ENCODE measurements at places on chromosomes 13 and 19.
A peak's percentile ranks its signal among the peaks of the same experiment; 100 is the strongest.

- DNase-seq = no peak
Measured at GRCh38 chr13:36965767-36966166, 33.4 kb downstream of the ALG5 start.

DNA sequence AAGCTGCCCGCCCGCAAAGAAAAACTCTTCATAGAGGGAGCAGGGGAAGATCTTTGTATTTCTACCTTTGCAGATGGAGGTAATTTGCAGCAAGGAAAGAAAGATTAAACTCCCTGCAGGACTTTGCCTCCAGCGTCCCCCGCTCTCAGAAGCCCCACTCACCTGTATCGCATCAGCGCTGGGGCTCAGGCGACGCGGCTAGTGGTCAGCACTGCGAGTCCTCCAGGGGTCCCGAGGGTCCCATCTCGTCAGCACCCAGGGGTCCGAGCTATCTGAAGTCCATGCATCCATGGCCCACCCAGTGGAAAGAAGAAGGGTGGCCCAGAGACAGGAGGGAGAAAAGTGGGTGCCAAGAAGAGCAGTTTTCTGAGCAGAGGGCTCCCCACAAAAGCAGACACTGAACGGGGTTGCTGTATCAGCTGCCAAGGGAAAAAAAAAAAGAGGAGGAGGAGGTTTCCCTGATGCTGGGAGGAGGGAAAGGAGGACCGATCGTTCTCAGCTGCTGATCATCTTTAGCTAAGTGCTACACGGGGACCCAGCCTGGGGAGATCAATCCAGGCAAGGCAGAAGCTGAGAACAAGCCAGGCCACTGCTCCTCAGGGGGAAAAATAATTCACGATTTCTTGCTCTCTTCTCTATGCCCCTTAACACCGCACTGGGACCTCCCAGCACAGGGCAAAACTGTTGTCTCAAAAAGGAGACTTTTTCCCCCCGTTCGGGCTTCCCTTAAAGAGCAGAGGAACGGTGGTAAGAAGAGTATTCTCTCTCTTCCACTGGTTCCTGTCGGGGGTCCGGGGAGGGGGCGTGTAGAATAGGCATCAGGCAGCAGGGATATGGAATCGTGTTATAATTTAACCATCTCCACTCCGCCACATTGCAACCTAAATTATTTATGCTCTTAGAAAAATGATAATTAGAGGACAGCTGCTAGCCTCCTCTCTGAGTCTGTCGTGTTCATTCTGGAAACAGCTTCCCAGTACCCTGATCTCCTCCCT, 117.7 kb upstream of the CACNA1A start:
- DNase-seq = no peak

GRCh38 chr19:11453468-11454341, 18.3 kb downstream of the PRKCSH start:
- DNase-seq = no peak

- peak; percentile 73 for DNase-seq
Measured at GRCh38 chr19:12778017-12778904, 2.9 kb upstream of the HOOK2 start.

- no peak for DNase-seq
Measured at GRCh38 chr13:35841060-35841521, 290.1 kb downstream of the DCLK1 start.

DNA sequence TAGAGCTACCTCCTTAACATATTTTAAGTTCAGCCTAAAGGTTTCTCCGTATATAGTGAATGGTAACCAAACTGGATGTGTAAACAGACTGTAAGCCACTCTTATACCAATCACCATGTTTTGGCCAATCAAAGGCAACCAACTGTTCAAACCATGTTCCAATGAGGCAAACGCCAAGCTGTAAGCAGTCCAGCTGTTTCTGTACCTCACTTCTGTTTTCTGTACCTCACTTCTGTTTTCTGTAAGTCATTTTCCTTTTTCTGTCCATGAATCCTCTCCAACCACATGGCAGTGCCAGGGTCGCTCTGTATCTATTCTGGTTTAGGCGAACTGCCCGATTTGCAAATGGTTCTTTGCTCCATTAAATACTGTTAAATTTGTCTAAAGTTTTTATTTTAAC, 24.4 kb downstream of the COMMD6 start:
- peak; percentile 53 for DNase-seq

- no peak for DNase-seq
Measured at GRCh38 chr13:42055500-42056085, 7.1 kb downstream of the DGKH start.

- DNase-seq = no peak
Measured at GRCh38 chr13:36548129-36548528, 115.8 kb downstream of the CCNA1 start.

GRCh38 chr13:46359714-46360113, 27.3 kb downstream of the RUBCNL start:
- DNase-seq = no peak

DNA sequence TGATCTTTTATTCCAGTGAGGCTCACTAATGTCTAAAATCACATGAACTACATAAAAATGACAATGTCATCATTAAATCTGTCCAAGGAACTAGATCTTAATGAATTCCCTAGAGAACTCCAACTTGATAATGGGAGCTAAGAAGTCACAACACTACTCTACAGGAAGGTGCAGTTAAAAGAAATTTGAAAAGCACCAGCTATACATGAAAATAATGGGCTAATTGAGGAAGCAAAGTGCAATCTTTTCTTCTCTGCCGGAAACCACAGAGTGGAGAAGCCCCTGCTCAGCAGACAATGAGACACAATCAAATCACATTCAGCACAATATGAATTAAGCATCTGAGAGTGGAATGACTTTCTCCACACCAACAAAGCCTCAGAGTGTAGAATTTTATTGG, 261.7 kb downstream of the LHFPL6 start:
- no peak for DNase-seq

DNA sequence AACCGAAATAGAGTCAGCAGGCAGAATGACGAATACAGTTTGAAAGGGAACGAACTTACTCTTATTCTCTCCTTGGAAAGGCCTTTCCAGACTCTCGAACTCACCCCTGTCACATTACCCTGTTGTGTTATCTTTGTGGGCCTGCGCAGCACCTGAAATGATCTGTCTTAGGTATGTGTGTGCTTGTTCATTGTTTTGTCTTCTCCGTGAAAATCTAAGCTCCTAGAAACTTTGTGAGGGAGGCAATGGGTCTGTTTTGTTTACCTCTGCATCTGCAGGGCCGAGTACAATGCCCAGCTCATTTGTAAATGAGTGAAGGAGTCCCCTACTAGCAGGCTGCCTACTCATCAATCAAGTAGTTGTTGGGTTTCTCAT, 19.6 kb downstream of the HMGB1 start:
- no peak for DNase-seq

- DNase-seq = no peak
Measured at GRCh38 chr19:10553087-10553667, 9.5 kb downstream of the ATG4D start.

DNA sequence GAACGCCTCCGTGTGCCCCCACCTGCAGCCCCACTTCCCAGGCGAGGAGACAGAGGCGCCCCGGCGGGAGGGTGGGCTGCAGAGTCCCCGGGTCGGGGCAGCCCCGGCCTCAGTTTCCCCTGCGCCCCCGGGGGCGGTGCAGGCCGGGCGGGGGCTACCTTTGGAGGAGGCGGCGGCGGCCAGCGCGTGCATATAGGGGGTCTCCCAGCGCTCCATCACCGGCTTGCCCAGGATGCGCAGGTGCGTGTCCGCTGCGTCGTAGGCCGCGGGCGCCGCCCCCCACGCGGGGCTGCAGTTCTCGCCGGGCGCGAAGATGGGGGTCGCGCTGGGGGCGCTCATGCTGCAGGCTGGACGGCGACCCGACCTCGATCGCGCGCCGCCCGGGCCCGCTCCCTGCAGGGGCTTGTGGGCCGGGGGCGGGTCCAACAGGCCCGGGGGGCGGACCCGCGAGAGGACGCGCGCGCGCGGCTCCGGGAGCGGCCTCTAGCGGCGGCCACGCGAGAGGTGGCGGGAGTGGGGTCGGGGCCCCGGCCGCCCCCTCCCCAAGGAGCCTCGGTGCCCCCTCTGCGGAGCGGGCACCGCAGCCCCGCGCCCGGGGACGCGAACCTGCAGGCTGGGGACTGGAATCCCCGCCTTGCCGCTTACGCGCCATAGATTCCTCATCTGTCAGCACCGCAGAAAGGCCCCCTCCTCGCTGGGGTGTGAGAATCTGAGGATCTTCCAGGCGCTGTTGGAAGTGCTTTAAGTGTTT, at the start of gene GAMT:
Gene GAMT (minus strand): TSS at position 405 of the 751 bp plus-strand sequence. CDS start 66 bp downstream, at position 339.
- peak; percentile 34 for DNase-seq

DNA sequence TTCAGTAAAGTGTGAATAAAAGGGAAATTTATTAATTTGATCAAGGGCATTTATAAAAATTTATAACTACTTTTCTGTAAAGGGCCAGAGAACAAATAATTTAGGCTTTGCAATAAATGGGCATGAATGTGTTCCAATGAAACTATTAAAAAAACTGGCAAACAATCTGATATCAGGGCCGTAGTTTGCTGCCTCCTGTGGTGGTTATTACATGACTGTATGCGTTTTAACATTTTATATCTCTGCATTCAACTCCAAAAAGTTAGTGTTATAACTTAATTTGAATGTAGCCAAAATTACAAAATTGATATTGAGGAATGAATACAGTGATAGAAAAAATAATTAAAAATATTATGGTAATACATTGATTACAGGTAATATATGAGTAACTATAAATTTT, 80.5 kb upstream of the POSTN start:
- no peak for DNase-seq

DNA sequence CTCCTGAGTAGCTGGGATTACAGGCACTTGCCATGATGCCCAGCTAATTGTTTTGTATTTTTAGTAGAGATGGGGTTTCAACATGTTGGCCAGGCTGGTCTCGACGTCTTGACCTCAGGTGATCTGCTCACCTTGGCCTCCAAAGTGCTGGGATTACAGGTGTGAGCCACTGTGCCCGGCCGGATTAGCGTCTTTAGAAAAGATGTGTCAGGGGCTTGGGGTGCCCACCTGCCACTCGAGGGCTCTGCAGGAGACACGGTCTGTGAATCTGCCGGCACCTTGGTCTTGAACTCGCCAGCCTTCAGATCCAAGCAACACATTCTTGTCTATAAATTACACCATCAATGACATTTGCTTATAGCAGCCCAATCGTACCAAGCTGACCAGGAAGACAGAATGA, 38.8 kb upstream of the TUBGCP3 start:
- DNase-seq = no peak

DNA sequence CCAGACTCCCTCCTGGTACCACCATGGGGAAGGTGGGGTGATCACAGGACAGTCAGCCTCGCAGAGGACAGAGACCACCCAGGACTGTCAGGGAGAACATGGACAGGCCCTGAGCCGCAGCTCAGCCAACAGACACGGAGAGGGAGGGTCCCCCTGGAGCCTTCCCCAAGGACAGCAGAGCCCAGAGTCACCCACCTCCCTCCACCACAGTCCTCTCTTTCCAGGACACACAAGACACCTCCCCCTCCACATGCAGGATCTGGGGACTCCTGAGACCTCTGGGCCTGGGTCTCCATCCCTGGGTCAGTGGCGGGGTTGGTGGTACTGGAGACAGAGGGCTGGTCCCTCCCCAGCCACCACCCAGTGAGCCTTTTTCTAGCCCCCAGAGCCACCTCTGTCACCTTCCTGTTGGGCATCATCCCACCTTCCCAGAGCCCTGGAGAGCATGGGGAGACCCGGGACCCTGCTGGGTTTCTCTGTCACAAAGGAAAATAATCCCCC, 505 bp upstream of the CEACAM5 start:
- no peak for DNase-seq

DNA sequence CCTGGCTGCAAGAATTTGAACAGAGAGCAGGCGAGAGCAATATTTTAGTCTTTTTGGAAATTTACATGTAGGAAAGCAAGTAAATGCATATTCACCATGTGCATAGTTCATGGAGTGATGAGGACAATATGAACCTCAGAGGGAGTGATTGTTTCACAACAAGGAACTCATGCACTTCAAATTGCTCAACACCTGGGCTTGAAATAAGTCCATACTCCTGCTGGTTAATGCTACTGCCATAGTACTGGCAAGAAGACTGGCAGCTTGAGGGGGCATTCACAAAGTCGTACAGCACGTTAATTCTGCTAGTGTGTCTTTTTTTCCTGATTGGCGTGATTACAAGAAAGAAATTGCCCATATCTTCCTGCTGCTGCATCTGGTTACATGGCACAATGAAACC, 267.6 kb downstream of the PCDH17 start:
- no peak for DNase-seq

DNA sequence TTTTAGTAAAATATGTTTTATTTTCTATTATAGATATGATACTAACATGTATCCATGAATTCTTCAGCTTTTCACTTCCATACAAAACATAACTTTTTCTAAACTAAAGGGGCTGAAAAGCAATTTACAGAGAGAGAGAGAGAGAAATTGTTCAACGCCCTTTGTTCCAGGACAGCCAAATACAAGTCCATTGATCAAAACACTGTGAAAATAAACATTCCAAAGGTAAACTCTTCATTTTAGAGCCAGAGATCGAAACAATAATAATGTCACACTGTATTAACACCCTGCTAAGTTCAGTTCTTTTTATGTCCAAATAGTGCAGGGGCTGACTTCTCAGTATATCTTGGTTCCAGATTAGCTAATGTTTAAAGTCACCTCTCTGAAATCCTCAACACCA, 516.2 kb upstream of the ATXN8OS start:
- no peak for DNase-seq

- DNase-seq = peak; percentile 70
Measured at GRCh38 chr19:41426952-41427646, at the start of gene B3GNT8. Gene B3GNT8, minus strand, starts transcription at chr19:41427374. Its CDS starts 596 bp downstream, at chr19:41426778.
